RWPE1 (cell line): ENCODE measurements at places on chromosomes 12 and 14.

DNA sequence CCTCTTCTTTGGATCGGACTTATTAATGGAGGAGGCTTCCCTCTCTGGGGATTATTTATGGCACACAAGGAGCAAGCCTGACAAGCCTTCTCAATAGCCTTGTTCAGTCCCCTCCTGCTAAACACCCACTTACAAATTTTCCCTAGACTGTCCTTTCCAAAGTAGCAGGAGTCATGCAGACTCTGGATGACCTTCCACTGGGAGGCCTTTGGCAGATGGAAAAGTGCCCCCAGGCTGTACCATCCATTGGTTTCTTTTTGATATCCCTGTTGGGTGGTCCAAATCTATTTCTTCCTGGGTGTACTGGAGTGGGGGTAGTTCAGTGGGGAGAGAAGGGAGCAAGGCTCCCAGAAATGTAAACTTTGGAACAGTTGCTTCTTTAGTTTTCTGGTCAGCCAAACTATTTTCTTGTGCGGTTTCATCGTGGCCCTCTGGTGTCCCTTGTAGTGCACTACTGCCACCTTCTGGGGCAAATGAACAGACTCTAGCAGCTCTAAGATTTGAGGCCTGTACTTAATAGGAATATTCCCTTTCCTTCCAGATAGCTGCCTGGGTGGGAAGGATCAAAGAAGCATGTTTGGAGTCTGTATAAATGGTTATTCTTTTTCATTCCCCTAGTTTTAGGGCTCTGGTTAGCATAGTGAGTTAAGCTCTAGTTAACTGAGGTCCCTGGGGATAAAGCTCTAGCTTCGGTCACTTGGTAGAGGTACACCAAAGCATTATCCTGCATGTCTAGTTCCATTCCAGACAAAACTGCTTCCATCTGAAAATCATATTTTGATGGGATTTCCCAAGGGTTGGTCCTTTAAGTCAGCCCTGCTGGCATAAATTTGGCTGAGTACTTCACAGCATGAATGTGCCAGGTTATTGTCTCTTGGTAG is 409.5 kb downstream of the SLC6A15 start:
- peak; percentile 27 for DNase-seq

DNA sequence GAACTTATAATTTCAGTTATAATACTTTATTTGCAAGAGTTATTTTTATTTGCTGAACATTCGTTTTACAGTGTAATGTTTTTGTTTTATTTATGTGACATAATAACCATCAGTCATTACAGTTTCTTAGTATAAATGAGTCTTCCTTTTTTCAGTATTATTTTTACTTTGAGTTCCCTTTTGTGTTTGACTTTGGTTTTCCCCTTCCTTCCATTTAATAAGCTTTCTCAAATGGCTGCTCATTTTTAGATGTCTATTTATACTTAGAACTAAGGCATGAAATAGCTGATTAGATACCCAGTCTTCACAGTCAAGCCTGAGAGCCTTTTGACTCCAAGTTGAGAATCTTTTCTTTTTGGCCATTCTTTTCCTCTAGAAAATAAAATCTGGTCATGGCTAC is 404.5 kb downstream of the LRFN5 start:
- no peak for DNase-seq

DNA sequence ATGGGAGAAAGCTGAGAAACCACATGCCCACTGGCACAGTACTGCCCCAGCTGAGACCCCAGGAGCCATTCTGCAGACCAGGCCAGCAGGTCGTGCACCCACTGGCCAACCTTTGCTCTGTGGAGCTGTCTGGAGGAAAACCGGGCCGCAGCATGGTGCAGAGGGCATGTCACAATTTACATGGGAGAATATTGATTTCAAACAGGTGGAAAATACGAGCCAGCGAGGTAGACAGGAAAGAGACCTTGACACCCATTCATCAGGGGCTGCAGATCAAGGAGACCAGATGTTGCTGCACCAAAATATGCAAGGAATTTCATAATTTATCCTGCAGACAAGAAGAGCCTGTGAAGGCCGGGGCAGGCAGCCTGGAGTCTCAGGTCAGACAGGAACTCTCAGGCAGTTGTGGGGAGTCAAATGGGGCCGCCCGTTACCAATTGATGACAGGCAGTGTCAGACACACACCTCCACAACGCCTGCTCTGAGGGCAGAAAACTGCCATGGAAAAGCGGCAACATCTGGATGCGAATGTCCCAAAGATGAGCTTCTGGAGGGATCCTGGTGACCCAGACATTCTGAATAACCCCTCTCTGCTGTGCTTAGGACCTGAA is 74.6 kb upstream of the BCL11B start:
- DNase-seq: no peak

DNA sequence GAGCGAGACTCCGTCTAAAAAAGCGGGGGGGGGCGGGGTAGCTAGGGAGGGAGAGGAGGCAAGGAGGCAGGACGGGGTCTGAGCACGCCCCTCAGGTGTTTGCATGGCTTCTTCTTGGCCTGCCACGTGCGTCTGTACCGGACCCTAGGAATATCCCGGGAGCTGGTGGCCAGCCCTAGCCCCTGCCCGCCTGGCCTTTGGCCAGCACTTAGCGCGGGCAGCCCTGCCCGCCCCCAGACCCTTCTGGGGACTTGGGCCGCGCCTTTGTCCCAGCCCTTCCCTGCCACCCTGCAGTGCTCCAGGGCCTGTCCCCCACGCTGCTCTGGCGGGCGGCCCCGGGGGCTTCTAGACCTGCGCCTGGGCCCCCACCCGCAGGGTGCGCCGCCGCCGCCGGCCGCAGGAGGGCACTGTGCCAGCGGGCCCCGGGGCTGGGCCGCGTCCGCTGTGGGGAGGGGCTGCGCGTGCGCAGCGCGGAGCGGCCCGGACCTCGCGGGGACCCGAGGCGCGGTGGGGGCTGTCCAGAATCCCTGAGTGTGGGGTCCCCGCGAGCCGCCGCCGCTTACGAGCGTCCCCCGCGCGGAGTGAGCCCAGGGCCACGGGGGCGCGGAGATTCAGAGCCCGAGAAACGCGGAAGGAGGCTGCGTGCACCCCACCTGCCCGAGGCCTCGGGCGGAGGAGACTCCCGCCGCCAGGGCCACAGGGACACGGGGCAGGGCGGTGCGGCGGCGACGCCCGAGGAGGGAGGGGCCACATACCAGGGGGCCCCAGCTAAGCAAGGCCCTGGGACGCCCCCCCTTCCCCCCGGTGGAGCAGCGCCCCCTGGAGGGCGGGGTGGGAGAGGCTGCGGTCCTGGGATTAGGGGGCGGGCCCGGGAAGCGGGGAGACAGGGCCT is 21.0 kb downstream of the SLC25A29 start:
- peak; percentile 85 for DNase-seq

DNA sequence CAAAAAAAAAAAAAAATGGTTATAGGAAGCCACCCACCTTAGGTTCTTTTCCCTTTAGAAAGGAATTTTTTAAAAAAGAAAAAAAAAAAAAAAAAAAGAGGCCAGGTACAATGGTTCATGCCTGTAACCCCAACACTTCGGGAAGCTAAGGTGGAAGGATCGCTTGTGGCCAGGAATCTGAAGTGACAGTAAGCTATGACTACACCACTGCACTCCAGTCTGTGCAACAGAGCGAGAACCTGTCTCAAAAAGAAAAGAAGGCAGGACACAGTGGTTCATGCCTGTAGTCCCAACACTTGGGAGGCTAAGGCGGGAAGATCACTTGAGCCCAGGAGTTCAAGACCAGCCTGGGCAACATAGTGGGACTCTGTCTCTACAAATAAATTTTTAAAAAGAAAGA is 36.0 kb downstream of the SPTLC2 start:
- no peak for DNase-seq

GRCh38 chr14:50936016-50936340 is 8.3 kb downstream of the PYGL start:
- no peak for DNase-seq

DNA sequence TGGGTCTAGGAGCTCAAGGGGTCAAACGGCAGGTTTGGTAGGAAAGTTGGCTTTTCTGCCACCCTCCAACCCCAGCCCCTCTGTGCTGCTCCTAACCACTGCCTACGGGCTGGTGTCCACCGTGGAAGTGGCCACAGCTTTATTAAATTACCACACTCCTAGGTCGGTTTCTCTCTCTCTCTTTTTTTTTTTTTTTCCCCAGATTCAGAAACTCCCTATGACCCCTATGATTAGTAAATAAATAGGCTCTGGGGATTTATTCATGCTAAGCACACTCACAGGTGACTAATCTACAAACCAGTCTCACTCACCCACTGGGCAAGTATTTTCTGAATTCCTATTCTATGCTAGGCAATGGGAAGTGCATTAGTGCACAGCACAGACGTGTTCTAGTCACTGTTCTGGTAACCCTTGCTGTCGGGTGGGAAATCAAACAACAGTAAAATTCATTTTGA is 8.7 kb upstream of the DDX47 start:
- DNase-seq: peak; percentile 96
